ENCODE measurements at places on chromosomes 4 and X.

DNA sequence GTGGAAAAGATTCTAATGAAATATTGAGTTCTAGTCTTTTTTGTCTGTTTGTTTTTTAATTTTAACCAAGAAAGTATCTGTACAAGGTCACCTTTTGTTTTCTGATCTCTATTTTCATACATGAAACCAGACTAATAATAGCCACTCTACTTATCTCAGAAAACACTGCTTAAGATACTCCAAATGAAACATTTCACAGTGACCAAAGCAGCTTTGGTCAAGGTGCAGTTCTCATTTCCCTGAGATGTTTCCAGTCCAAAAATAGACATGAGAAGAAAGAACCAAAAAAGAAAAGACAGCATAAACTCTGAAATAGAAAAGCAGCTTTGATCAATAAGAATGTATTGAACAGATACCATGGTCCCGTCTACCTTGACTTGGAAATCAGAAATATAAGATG, 782.8 kb downstream of the RAB28 start:
- no peak for DNase-seq

DNA sequence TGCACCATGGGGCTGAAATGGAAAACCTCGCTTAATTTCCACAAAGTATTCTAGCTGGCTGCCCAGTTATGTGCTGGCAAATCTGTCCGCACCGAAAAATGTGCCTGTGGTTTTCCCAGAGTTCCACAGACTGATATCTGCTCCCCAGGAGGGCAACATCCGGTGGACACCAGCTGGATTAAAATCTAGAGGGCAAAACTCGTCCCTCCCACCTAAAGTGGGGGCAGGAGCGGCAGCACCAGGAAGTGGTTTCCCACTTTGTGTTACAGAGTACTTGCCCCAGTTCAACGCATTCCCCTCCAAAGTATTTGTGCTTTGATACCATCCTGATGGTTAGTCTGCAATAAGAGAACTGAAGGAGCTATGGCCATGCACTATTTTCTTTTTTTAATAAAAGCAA, 187.6 kb downstream of the TSPAN5 start:
- DNase-seq: peak; percentile 85

DNA sequence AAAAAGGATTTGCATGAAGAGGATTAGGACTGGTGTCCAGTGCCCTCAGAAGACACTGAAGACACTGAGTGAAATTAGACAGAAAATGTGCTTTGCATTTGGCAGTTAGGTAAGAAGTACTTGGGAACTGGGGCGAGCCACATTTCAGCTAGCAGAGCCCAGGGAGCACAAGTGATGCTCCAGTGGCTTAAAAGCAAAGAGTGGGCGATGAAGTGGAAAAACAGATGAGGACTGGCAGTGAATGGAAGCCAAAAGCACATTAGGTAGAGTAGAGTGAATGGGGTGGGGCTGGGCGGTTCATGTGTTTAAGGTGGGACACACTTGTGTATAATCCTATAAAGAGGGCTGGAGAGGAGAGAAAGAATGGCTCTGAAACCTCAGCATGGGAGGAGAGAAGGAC, 18.4 kb downstream of the DCLK2 start:
- no peak for DNase-seq

DNA sequence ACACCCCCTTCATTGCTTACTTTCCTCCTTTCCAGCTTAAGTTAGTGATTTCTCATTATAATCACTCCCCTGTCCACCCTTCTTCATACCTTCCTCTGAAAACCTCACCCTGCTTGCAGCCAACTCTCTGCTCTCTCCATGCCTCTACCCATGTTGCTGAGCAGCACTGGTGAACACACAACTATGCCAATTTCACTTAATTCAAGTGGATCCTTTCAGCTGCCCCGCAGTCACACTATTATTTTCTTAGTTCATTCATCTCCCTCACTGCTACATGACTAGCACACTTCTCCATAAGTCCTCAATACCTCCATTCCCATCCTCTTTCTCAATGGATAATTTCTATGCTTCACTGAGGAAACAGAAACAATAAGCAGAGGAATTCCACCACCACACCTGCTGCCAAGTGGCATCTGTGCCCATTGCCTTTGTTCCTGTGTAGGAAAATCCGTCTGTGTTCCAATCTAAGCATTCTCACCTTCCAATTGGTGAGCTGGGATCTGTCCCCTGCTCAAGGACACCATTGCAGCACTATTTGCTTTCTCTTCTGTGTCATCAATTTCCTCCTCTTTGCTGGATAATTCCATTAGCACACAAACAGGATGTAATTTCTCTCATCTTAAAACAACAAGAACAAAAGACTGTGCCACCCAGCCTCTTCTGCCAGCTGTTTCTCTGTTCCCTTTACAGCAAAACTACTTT, 25.2 kb upstream of the PRSS48 start:
- DNase-seq: no peak

- no peak for DNase-seq
Observed at GRCh38 chrX:19122641-19123009, 357 bp upstream of the ADGRG2 start.

DNA sequence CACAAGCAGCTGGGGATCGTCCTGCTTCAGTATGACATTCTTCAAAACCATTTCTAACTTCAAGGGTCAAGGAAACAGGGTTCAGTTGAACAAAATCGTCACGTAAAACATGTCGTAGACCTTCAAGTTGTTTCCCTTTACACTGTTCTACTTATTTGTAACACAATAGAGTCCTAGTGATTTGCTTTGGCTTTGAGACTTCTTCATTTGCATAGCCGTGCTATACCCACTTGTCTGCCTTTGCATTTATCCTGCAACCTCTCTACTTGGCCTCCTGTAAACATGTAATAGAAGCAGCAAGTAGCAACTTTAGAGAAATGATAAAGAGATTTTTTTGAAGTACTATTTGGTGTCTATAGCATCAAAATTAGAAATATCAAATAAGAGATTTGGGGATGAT, 194.9 kb downstream of the SLC7A11 start:
- no peak for DNase-seq

- DNase-seq: no peak
Observed at GRCh38 chrX:68719181-68719903, 71.9 kb downstream of the STARD8 start.

DNA sequence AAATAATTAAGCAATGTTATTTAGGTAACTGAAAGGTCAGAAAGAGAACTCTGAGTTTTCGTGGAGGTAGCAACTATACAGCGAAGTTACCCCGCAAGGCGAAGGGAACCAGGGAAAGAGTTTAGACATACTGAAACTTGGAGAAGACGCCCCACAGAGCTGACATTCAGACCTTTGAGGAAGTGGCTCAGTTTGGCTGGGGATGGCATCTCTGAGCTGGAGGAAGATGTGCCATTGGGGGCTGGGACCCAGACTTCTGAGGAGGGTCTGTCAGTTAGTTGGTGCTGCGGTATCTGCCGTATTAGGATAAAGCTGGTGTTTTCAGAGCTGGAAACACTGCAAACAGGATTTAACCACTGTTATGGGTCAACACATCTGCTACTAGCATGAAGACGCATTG, 156.6 kb downstream of the ANKRD50 start:
- DNase-seq: no peak

DNA sequence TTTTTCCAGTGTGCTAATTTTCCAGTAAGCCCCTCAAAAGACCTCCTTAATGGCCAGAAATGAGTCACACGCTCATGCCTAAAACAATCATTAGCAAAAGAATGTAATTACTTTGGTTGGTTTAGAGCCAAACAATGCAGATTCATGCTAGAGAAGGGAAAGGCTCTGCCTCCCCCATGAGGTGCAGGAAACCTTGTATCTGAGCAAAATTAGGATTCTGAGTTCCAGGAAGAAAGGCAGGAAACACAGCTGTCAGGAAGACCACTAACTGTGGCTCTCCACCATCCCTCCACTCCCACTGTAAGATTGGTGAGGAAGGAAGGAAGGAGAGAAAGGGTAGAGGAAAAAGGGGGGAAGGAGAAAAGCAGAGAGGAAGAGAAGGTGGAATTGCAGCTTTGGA, 104.9 kb upstream of the DHX15 start:
- no peak for DNase-seq

GRCh38 chr4:155544547-155544946, 122.1 kb upstream of the GUCY1A1 start:
- no peak for DNase-seq

DNA sequence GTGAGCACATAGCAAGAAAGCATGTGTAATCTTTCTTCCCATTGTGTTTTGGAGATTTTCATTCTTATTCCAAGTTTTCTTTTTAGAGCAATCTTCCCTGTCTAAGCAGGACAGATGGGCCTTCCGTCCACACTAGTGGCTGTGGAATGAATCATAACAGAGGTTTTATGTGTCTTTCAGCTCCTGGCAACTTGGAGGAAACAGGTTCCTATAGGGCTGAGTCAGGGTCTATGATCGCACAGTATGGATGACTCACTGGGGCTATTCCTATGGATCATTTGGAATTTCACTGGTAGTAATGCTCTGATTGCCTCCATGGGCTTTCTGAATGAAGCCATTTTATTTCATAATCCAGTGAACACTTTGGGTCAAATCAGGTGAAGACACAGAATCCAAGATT, 51.8 kb upstream of the CBLL2 start:
- no peak for DNase-seq

DNA sequence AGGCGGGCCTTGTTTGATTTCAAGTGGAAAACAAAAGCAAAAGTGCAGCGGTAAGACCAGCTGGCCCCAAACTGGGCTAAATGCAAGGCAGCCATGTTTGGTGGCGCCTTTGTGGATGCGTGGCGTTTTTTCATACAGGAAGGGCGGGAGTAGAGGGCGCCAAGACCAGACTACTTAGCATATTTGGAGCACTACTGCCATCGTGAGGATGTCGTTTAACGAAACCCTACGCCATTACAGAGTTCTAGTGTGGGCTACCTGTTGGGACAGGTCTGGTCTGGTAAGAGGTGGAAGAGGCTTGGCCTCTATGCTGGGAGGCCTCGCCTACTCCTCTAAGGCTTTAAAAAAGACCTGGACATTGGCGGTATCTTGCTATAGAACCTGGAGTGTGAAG, 230.7 kb upstream of the STK26 start:
- peak; percentile 88 for DNase-seq

GRCh38 chrX:14448406-14448805, 80.9 kb upstream of the GLRA2 start:
- DNase-seq: no peak

DNA sequence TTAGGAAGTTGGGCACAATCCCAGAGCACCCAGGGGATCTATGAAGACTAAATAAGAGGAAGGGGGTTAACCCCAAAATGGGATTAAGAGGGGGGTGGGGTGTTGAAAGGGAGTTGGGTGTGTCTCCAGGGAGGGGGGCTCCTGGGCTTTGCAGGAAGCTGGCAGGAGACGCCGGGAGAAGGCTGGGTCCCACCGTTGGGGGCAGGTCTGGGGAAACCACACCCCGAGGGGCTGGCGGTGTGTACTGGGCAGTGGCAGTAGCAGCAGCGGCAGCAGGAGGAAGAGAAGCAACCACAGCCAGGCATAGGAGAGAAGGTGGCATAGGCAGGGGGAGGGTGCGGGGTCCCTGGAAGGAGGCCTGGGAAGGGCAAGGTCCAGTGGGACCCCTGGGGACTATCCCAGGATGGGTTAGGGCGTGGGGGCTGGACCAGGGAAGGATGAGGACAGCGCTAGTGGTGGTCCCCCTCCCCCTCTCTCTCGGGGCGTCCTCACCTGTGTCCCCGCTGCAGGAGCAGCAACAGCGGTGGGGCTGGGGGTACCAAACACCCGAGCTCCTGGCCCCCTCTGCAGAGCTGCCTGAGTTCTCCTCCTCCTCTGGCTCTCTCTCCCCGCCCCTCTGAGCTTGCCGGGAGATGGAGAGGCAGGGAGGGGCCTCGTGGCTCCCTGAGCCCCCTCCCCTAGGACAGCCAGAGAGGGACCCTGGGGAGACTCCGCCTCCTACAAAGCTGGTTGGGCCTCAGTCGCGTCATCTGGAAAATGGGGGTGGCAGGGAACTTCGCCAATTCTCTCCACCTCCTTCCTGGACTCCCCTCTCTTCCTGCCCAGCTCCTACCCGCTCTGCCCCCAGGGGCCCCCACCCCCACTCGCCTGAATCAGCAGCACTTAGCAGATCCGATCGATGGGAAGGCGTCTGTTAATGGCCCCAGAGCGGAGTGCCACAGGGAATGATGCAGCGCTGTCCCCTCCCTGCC, at the start of gene KCND1:
Gene KCND1, minus strand, starts transcription at position 596 of the 971 bp plus-strand sequence. CDS start 1,573 bp downstream, outside the sequence.
- DNase-seq: no peak

- no peak for DNase-seq
Observed at GRCh38 chr4:5683566-5683965, 24.8 kb downstream of the EVC2 start.

- no peak for DNase-seq
Observed at GRCh38 chrX:84717343-84717742, 215.1 kb upstream of the HDX start.

- no peak for DNase-seq
Observed at GRCh38 chr4:21801661-21802385, 146.7 kb downstream of the KCNIP4 start.

DNA sequence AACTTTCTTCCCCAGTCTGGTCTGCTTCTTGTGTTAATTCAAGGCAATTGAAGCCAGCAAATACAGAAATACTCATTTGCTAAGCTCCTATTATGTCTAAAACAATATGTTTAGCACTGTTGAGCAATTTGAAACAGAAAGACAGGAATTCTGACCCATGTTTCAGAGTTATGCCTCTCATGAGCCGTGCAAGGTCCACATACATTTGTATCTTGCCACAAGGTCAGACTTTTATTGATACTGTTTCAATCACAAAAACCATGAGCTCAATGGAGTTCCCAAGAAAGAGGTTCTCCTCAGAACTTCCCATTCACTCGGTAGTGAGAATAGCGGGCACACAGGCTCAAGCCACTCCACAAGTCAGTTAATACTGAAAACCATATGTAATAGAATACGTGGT, 47.6 kb upstream of the SPRY1 start:
- no peak for DNase-seq

DNA sequence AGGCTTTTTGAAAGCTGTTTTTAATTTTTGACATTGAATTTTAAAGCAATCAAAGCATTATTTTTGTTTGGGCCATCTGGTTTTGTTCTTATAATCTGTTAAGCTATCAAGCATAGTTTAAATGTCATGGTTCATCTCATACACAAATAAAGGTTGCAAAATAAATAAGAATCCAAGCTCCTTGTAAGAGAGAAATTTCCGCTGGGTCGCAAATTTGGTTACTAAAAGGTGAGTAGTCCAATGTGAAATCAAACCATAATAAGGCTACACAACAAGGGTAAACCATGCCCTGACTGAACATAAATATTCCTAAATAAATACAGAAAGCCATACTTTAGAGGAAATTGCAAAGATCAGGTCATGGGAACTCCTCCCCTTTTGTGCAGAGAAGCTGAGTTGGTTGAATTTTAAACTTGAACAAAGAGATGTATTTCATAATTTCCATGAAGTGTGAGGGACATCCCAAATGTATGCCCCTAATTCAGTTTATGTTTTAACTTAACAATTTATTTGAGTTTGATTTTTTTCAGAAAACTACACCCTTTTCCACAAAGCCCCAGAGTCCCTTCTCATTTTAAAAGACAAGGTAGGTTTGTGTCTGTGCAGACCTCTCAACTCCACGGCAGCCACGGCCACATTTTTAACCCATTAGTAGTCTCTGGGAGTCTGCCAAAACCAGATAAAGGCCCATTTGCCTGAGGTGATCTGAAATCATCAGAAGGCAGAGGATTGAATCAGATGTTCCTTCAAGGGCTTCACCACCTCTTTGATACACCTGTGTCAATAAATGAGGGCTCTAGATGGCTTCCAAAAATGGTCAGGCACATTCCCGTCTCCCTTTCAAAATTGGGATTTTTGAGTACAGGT, 85.2 kb downstream of the PLAC1 start:
- DNase-seq: no peak

GRCh38 chr4:68271851-68272357, 26.4 kb upstream of the TMPRSS11B start:
- peak; percentile 37 for DNase-seq

All from AG09309 (cell line).